GF-D8 (cell line): ENCODE measurements at places on chromosomes 2 and 18.

DNA sequence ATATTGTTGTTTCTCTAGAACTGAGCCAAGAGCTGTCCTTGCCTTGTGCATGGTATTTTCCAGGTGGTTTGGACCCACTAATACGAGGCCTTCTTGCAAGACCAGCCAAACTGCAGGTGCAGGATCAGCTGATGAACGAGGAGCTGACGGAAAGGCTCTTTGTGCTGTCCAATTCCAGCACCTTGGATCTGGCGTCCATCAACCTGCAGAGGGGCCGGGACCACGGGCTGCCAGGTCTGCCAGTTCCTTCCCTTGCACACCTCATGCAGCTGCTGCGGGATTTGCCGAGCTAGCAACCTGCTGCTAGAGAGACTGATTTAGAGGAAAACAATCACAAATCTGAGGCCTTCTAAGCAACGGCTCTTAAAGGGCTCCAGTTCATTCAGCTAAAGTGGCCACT, 74.5 kb downstream of the TPO start:
- DNase-seq: no peak

GRCh38 chr2:3290655-3291054, 87.0 kb downstream of the EIPR1 start:
- DNase-seq: no peak

- DNase-seq: no peak
Measured at GRCh38 chr2:101109451-101110118, 41.6 kb downstream of the TBC1D8 start.

- no peak for DNase-seq
Measured at GRCh38 chr2:8819194-8819593, 18.2 kb downstream of the KIDINS220 start.

DNA sequence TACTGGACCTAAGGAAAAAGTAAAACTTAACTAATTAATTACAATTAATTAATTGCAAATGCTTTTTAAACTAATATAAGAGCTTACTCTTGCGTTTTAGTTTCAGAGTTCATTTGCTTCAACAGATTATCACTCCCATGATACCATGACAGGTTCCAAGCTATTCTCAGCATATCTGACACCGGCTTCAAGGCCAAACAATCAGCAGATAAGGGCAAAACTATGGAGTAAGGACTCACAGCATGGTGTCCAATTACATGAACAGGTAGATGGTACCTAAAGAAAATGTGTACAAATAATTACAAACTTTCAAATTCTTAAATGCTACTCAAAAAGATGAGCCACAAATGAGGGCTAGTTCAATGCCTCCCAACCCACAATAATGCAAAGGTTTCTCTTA, 77.2 kb downstream of the RTTN start:
- DNase-seq: no peak

DNA sequence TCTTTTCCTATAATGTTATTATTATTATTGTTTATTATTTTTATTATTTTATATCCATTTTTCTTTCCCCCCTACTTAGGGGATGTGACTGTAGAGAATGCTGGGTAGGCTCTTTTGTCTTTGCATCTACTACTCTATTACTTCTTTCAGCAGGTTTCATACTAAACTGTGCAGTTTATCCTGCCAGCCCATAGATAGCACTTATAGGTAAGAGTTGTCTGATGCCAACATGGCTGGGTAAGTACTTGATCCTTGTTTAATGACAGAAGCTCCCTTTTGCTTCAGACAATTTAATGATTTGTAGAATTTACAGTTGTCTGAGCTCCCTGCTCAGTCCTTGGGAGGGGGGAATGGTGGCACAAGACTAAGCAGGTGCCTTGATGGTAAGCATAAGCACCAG, 262.9 kb upstream of the CDH2 start:
- no peak for DNase-seq

DNA sequence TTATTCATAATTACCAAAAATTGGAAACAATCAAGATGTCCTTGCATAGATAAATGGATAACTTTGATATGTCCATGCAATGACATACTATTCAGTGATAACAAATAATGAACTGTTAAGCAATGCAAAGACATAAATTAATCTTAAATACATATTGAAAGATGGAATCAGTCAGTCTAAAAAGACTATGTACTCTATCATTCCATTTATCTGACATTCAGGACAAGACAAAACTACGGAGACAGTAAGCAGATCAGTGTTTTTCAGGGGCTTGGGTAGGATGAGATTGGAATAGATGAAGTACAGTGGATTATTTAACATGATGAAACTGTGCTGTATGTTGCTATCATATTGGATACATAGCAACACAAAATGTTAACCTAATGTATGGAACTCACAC, 21.3 kb upstream of the ZNF804A start:
- DNase-seq: no peak

DNA sequence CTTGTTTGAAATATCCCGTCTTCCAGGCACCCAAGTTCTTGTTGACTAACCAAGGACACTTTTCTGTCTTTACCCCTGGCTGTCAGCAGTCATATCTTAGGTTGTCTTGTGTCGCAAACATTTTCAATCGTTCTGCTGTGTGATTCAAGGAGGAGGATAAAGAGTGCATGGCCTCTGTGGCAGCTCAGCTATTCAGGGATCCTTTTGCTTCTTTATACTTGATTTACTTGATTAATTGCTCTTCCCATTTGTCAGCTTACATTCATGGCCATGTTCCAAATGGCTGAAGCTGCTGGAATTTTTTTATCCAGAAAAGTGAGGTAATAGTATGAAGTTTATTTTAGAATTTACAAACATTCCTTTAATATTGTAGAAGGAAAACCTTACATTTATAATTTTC, 97.3 kb upstream of the FZD5 start:
- no peak for DNase-seq

DNA sequence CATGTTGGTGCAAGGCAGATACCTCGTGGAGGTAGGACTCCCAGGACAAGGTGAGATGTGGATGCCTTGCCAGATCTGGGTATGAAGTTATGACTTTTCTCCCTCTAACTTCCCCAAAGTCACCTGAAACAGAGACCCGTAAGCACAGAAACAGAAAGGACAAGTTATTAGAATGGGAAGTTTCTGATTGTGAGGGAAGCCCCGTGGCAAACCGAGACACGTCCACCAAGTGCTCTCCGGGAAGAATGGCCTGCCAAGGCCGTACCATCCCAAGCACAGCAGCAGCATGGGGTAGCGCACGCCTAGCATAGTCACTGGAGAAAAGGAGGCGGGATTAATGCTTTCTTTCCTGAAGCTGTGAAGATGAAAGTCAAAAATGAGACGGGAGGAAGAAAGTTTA, 110.6 kb downstream of the ZNF532 start:
- DNase-seq: no peak
